ENCODE measurements at places on chromosomes 7 and 10. TPM values are rescaled to one million over a fixed set of nuclear protein-coding genes. Genes with fewer than 3 reads are reported as not detected.

Gene NACAD
- total RNA-seq: 0.53 TPM

Gene SLC18A3
- total RNA-seq: not detected

Gene ZP3
- 0.99 TPM for total RNA-seq

Gene HHEX
- 4.6 TPM for total RNA-seq

Gene PRKCQ
- total RNA-seq: not detected

Gene FAM25C
- total RNA-seq: not detected

Gene PTPN20
- 0.92 TPM for total RNA-seq

Gene IKZF1
- total RNA-seq: not detected

Gene MMRN2
- total RNA-seq: 13.2 TPM

Gene AGMO
- total RNA-seq: 0.93 TPM

Gene RSPH10B
- total RNA-seq: not detected

Gene COBL
- total RNA-seq: not detected

Gene UPP1
- 12.3 TPM for total RNA-seq

Gene ADRA2A
- 4.2 TPM for total RNA-seq

Gene IDI1
- 93.7 TPM for total RNA-seq

Gene TRIM8
- total RNA-seq: 95.4 TPM

Gene TDRD1
- 1.9 TPM for total RNA-seq

Gene WBP1L
- 63.5 TPM for total RNA-seq

Gene PHF14
- 29.9 TPM for total RNA-seq

Gene MINDY4
- total RNA-seq: 8.1 TPM

Gene ZNF107
- 1.7 TPM for total RNA-seq

Data from aortic smooth muscle cell (primary cell).